ENCODE measurements at places on chromosomes 11 and 22.

GRCh38 chr11:134275534-134276395 is at the start of gene GLB1L3:
Gene GLB1L3 (plus strand): TSS chr11:134276379. CDS start chr11:134276741, 362 bp downstream.
- peak; percentile 48 for DNase-seq

DNA sequence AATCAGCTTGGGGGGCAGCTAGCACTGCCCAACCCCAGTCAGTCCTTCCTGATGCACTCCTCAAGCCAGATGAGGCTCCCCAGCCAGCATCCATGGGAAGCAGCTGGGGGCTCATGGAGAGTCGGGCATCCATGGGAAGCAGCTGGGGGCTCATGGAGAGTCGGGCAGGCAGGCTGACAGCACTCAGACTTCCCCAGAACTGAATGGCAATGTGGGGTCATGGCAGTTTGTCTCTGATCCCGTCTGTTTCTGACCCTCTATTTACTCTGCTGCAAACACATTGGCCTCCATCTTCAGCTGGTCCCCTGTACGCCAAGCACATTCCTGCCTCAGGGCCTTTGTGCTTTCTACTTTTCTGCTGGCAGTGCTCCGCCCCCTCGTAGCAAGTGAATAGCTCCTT is 314.8 kb downstream of the NTM start:
- DNase-seq, result no peak

DNA sequence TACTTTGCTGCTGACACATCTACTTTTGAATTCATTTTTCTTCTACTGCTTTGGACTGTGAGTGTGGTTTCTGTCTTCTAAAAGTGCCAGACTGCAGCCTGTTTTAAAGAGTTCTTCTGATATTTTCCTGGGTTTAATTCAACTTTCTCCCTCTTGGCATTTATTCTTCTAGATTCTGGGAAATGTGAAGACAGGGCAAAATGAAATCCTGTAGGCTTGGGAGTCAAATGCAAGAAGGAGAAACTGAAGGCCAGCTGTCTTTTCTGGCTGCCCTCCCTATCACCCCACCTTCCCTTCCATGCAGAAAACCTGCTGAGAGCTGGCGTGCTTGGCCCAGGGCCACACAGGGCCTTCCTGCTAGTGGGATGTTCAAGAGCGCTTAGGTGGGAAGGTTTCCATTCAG is 7.6 kb downstream of the ZNF70 start:
- DNase-seq, result no peak

- no peak for DNase-seq
Observed at GRCh38 chr11:134734141-134734845, 322.3 kb upstream of the B3GAT1 start.

DNA sequence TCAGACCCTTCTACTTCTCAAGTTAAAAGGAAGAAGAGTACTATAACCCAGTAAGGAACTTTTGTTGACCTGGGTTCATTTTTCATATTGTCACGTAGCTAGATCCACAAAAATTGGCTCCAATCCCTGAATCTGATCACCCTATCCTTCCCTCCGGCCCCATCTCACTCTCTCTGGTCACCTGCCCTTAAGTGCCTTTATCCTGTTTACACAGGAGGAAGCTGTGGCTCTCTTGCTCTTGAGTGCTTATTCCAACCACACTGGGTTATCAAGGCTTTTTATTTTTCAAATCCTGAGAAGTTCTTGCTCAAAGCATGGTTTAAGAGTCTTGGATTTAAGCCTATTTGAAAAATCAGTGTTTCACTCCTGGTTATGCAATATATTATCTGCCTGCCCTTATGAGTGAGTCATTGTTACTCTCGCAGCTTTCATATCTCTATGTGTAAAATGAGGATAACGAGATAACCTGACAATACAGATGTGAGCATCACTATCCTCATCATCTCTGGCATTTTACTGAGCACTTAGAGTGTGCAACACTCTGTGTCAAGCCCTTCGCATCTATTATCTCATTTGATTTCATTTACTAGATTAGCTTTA is 293.9 kb downstream of the GUCY1A2 start:
- no peak for DNase-seq

DNA sequence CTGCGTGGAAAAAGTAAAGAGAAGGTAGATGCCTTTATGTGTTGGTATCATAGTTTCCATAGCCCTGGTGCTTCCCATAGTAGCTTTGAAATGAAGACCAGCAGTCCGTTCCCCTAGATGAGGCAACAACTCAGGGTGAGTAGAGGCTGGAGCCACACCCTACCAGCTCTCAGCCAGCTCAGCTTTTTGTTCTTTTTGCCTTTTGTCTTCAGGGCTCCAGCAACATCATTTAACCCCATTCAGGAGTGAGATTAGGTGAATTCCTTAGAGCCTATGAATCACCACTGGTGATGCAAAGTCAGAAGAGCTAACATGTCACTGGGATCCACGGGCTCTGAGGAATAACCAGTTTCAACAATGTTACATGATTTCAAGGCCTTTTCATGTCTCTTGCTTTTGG is 14.0 kb upstream of the SESN3 start:
- no peak for DNase-seq

GRCh38 chr11:130427581-130428315 is 661 bp downstream of the ADAMTS8 start:
- peak; percentile 61 for DNase-seq

DNA sequence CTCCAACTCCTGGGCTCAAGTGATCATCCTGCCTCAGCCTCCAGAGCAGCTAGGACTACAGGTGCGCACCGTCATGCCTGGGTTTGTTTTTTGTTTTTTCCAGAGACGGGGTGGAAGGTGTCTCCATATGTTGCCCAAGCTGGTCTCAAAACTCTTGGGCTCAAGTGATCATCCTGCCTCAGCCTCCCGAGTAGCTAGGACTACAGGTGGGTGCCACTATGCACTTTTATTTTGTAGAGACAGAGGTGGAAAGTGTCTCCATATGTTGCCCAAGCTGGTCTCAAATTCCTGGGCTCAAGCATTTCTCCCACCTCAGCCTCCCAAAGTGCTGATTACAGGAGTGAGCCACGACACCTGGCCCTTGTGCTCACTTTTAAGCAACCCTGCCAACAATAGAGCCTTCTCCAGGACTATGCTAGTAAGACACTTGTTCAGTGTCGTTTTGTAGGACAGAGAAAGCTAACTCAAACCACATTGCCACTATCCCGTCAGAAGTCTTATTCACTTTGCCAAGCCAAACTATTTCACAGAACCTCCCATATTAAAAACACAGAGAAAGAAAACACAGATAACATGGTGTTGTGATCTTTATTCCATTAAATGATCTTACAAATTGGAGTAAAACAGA is 9.4 kb upstream of the PLAAT3 start:
- DNase-seq, result no peak

GRCh38 chr11:55719608-55720160 is 53.6 kb upstream of the OR5D13 start:
- DNase-seq, result no peak

GRCh38 chr11:112789481-112789880 is 171.7 kb upstream of the NCAM1 start:
- DNase-seq, result no peak

DNA sequence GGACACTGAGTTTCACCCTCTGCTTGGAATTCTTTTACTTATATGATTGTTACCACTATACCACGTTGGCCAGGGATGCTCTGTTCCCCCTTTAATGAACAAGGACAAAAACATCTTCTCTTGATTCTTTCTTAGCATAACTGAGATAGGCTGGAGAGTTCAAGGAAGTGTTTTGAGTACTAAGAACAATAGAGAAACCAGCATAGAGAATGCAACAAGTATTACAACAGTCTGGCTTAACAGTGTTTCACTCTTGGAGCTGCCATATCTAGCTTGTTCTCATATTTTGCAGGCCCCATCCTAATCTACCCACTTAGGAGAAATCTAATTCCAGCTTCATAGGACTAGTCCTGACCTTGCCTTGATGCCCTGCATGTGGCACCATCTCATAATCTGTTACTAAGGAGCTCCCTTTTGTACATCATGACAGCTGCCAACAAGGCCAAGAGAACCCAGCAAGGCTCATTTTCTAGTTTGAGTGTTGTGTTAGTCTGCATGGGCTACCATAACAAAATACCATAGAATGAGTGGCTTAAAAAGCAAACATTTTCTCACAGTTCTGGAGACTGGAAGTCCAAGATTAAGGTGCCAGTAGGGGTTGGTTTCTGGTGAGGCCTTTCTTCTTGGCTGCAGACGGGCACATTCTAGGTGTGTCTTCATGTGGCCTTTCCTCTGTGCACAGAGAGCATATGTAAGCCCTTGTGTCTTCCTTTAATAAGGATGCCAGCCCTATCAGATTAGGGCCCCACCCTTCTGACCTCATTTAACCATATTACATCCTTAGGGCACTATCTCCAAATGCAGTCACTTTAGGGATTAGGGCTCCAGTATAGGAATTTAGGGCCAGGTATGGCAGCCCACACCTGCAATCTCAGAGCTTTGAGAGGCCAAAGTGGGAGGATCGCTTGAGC is 37.8 kb downstream of the PACS1 start:
- DNase-seq, result no peak

DNA sequence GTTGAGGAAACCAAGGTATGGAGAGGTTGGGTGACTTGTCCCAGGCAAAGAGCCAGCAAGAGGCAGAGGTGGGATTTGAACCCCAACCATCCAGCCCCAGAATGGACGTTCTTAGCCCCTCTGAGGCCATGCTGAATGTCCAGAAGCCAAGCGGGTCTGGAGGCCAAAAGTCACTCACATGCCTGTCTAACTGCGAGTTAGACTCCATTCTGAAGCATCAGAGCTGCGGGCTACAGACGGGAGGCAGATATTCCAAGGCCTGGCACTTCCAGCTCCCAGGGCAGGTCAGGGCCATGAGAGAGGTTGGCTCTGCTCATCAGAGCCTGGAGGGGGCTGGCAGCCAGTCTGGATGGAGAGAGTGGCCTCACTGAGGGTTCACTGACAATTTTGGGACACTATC is 616.5 kb downstream of the BRD1 start:
- DNase-seq, result no peak

GRCh38 chr11:65572356-65573051 is at the start of gene FAM89B:
Gene FAM89B (plus strand): TSS chr11:65572538. CDS start chr11:65572670, 132 bp downstream.
- peak; percentile 91 for DNase-seq

DNA sequence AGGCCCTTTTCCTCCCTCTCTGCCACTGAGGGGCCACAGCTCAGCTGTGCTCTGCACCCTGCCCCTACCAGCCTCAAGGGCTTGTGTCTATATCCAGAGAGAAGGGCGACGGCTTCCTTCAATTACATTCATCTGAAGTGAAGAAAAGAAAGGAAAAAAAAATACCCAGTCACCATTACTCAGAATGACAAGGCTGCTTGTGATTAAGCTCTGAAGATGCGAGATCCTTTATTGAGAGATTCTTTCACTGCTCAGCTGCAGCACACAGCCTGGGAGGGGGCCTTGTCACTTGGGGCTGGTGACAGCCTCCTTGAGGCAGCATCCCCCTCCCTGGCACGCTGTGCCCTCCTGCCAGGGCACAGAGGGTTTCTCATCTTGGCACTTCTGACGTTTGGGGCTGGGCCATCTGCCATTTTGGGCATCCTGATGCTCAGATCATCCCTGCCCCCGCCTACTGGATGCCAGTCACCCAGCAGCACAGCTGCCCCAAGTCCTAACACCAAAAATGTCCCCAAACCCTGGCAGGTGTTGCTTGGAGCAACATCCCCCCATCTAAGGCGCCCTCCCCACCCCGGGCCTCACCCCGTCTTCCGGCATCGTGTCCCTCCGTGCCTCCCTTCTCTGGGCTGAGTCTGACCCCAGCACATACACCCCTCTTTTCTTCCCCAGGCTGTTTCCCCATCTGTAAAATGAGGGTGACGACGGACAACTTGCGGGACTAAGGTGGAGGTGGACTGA is 1394.7 kb downstream of the BRD1 start:
- no peak for DNase-seq

DNA sequence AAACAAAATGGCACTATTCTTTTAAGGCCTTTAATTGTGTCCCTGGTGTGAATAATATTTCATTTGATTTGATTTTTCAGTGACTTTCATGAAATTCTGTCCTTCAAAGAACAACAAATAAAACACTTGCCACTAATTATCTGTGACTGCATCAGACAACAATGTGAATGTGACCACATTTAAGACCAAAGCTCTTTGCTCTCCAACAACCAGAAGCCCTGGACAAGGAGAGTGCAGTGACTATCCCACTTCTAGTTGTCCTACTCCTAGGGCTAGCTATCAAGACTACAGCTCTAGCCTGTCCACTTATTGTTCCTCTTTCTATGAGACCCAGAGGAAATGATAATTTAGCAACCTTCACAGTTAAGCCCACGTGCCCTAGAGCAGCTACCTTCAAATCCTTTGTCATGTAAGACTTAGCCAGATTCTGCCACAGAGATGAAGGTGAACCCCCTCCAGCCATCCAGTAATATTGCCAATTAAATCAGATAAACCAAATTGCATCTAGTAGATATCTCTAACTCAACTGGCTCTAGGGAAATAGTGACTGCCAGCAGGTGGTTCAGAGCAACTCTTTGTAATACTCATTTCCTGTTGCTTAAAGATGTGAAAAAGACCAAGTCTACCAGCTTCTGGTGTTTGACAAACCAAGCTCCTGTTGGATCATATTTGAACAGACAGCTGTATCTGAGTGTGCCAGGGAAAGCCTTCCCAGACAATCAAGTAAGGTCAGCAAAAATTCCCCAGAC is 142.6 kb upstream of the BLID start:
- no peak for DNase-seq

- DNase-seq, result no peak
Observed at GRCh38 chr11:125423247-125423849, 72.7 kb downstream of the FEZ1 start.

- peak; percentile 72 for DNase-seq
Observed at GRCh38 chr11:22666688-22667439, 453 bp downstream of the GAS2 start.

DNA sequence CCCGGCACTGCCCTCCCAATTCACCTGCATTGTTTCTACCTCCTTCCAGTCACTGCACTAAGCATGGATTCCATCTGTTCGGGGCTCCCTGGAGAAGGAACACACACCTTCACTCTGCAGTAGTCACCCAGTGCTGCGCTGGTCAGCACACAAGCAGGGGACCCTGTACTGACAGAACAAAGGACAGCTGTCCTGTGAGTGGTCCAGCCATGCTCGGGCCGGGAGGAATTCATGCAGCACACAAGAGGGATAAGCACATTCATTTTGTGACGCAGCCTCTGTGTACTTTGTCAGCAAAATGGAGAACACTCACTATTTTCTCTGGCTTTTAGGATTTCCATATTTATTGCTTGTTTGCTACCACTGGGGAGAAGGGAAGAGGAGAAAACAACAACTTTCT is 167.3 kb downstream of the NTM start:
- no peak for DNase-seq

- no peak for DNase-seq
Observed at GRCh38 chr22:26393929-26394328, 35.1 kb upstream of the ASPHD2 start.

GRCh38 chr11:126663749-126664592 is 308.5 kb downstream of the ST3GAL4 start:
- DNase-seq, result no peak

DNA sequence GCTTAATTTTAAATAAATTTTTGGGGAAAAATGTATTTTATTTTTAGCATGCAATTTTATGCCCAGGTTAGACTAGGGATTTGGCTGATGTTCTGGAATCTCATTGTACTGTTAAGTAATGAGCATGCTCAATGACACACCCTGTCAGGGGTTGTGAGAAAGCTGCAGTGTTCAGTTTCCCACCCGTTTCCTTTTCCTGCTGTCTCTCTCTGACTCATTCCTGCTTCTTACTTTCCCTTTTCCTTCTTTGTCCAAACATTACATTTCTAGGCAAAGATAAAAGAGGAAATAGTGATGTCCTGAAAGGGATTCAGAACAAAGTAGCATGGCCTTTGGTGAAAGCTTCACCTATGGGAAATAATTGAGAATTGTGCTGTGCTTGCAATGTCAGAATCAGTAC is 22.7 kb downstream of the OOSP3 start:
- no peak for DNase-seq
